ENCODE measurements at places on chromosomes 7 and 10. TPM values are rescaled to one million over a fixed set of nuclear protein-coding genes. Genes with fewer than 3 reads are reported as not detected.

- peak; percentile 91 for DNase-seq
- H3K27me3 ChIP-seq, result no peaks in the 10 kb centered on the region
- peak overlapping the region; percentile 18 for H3K4me3 ChIP-seq
- H3K27ac ChIP-seq, result no peak overlapping the region
- peaks cover 12% of the 10 kb centered on the region for H3K36me3 ChIP-seq
- peaks cover 36% of the 10 kb centered on the region for H3K4me1 ChIP-seq
These were observed 4.1 kb downstream of the MBLAC1 start for GRCh38 chr7:100130608-100131453.

DNA sequence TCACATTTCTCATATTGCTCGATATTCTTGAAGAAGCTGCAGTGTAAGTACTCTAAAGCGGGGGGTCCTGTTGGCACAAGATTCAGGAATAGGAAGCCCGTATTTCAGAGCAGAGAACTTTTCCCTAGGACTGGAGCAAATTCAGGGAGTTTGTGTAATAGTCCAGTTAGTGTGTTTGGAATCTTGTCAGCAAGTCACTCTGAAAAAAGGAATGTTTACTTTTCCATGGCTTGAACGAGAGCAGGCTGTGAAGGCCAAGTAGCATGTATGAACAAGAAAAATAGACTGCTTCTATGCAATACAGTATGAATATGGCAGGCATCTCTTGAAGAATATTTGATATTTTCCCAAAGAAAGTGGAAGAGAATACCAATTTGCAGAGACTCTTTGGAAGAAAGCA is 39.8 kb downstream of the CDC123 start:
- peaks cover under 1% of the 10 kb centered on the region for H3K4me1 ChIP-seq
- no peak overlapping the region for H3K4me3 ChIP-seq
- H3K27ac ChIP-seq, result no peak overlapping the region
- H3K36me3 ChIP-seq, result peaks cover 47% of the 10 kb centered on the region
- no peaks in the 10 kb centered on the region for H3K27me3 ChIP-seq
- DNase-seq, result no peak

DGKI gene
- total RNA-seq, result not detected

- no peaks in the 10 kb centered on the region for H3K27me3 ChIP-seq
- H3K27ac ChIP-seq, result no peak overlapping the region
- DNase-seq, result no peak
- peaks cover 5% of the 10 kb centered on the region for H3K36me3 ChIP-seq
- no peaks in the 10 kb centered on the region for H3K4me1 ChIP-seq
These were observed 19.5 kb downstream of the LMOD2 start for GRCh38 chr7:123675181-123675473.

DNA sequence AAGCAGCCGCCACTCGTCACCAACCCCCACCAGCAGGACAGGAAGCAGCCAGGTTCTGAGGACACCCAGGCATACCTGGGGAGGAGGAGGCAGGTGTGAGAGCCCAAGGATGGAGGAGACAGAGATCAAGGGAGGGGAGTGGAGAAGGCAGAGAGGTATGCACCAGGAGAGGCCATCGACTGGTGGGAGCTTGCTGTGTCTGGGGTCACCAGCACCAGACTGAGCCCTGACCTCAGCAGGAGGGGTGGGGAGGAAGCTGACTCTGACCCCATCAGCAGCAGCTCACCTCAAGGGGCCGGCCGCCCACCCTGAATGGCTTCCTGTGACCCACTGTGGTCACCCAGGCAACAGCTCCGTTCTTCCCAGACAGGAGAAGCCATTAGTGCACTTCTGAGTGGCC is 7.8 kb downstream of the VIPR2 start:
- no peaks in the 10 kb centered on the region for H3K36me3 ChIP-seq
- no peak for DNase-seq
- H3K4me1 ChIP-seq, result no peaks in the 10 kb centered on the region

DNA sequence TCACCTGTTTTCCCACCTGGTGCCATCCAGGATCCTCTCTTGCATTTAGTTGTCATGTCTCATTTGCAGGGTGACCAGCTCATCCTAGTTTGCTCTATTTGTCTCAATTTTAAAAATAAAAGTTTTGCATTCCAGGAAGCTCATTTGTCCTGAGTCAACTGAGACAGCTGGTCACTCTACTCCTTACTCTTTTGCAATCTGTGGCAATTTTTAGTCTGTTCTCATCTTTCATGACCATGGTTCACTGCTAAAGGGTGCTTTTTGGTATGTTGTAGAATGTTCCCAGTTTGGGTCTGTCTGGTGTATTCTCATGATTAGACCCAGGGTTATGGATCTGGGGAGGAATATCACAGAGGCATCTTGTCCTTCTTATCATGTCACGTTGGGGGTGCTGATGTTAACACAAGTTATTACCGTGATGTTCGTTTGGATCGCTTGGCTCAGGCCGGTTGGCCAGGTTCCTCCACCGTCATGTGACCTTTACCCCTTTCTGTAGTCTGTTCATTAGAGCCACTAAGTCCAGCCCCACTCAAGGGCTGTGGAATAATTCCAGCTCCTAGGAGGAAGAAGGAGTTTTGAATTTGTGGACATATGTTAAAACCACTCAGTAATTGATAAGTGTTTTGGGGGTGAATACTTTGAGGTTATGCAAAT is 103.3 kb upstream of the IGFBP3 start:
- H3K27ac ChIP-seq, result no peak overlapping the region
- no peaks in the 10 kb centered on the region for H3K27me3 ChIP-seq
- DNase-seq, result no peak
- no peaks in the 10 kb centered on the region for H3K4me1 ChIP-seq
- H3K4me3 ChIP-seq, result no peak overlapping the region

GDF2 gene
- total RNA-seq, result not detected

GRCh38 chr10:83078645-83079044 is 1060.7 kb upstream of the GHITM start:
- no peak overlapping the region for H3K27ac ChIP-seq
- no peaks in the 10 kb centered on the region for H3K4me1 ChIP-seq
- no peak overlapping the region for H3K4me3 ChIP-seq
- no peaks in the 10 kb centered on the region for H3K36me3 ChIP-seq
- no peaks in the 10 kb centered on the region for H3K27me3 ChIP-seq

ACTL6B gene
- not detected for total RNA-seq

DPCD gene
- total RNA-seq, result 5.1 TPM

- peaks cover 16% of the 10 kb centered on the region for H3K27me3 ChIP-seq
- H3K4me1 ChIP-seq, result no peaks in the 10 kb centered on the region
- DNase-seq, result no peak
- H3K27ac ChIP-seq, result no peak overlapping the region
- peaks cover 2% of the 10 kb centered on the region for H3K36me3 ChIP-seq
These were observed 23.3 kb downstream of the NEUROG3 start for GRCh38 chr10:69549959-69550358.

DLX5 gene
- not detected for total RNA-seq

PDZD7 gene
- total RNA-seq, result 0.47 TPM

Data from activated CD8-positive, alpha-beta T cell treated with anti-CD3 and anti-CD28 coated beads, Interleukin-2, amount 10 ng/mL, durations not matched to agents 7 days and 5 days (primary cell).